Stimulated activated CD8-positive, alpha-beta memory T cell treated with anti-CD3 and anti-CD28 coated beads, Interleukin-15, amount 100 ng/mL, for 48 hours (primary cell): ENCODE measurements at places on chromosomes 5 and 9.

DNA sequence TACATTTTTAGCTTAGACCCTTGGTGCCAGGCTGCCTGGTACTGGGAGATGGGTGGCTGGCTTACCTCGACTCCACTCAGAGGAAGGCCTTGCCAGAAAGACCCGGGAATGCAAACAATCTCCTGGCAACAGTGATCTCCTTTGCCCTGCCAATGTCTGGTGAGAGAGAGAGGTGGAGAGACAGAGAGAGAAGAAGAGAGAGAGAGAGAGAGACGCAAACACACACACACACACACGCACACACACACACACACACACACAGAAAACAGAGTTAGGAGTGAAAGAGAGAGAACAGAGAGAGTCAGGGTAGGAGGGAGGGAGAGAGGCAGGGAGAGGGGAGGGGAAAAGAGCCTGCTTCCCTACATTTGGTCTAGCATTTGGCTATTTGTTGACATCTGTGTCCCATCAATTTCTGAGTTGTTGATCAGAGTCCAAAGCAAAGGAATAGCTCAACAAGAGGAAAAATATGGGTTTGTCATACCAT lies 181.6 kb upstream of the MAP1B start:
- no peak for DNase-seq

DNA sequence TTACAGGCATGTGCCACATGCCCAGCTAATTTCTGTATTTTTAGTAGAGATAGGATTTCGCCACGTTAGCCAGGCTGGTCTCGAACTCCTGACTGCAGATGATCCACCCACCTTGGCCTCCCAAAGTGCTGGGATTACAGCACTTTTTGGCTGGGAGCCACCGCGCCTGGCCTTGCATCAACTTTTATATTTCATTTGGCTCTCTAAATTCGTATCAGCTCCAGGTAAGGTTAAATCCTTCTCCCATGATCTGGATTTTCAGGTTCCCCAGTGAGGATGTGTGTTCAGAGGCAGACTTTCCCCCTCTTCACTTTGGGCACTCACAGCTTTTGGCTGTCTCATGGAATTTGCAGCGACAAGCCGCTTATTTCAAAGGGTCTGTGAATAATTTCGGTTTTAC lies 16.8 kb upstream of the RNF38 start:
- DNase-seq, result no peak

DNA sequence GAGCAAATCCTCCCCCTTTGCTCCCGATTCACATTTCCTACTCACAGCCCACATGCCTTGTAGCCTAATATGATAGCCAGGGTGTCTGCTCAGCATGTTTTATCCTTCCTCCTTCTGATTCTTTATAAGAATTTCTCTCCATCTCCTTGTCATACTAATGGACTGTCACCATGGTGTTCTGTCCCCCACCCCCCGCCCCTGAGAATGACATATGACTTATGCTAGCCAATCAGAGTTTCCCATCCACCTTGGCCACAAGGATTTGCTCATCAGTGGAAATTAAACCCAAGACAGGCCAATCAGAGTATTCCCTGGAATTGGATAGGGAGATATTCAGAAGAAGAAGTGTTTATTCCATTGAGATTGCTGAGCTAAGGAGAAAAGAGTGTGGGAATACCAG lies 16.0 kb downstream of the ABLIM3 start:
- no peak for DNase-seq

- DNase-seq, result no peak
Measured at GRCh38 chr9:131334629-131335367, 45.3 kb downstream of the PLPP7 start.

DNA sequence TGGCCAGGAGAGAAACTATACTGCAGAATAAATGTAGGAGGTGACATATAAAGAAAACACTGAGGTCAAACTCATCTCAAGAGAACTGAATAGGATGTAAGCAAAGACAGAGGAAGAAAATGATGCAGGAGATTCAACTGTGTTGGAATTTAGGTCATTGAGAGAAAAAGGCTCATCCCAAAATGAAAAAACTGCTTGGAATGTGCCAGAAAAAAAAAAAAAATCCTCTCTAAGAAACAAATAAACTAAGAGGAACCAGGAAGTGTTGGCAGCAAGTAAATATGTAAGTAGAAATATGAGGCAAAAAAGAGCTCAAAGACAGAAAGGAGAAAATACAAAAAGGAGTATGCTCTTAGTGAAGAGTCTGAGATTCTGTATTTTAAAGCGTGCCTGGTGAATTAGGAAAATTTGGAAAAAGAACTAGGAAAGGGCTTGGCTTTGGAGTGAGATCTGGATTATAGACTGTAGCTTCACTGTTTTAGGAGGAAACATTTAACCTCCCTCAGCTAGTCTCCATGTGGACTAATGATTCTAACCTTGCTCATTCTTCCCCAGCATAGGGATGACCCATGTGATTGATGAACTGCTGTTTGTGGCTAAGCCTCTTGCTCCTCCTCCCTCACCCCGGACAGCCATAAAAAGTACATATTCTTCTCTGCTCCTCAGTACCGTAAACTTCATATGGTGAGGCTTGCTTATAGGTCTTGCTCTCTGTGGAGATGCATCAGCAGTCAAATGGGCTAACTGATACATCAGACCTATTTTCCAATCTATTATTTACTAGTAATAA lies 185.6 kb upstream of the POU5F2 start:
- DNase-seq, result no peak

GRCh38 chr5:174599992-174600391 lies 124.4 kb upstream of the MSX2 start:
- no peak for DNase-seq
